Globus pallidus (tissue), 1 donor: ENCODE measurements at places on chromosomes 11 and 22.

GRCh38 chr22:33565580-33565995 is 354.7 kb downstream of the LARGE1 start:
- no peak for DNase-seq

GRCh38 chr11:81033779-81034540 is 1593.1 kb upstream of the TENM4 start:
- DNase-seq, result no peak

GRCh38 chr11:61956191-61957020 is 6.3 kb downstream of the BEST1 start:
- DNase-seq, result no peak

DNA sequence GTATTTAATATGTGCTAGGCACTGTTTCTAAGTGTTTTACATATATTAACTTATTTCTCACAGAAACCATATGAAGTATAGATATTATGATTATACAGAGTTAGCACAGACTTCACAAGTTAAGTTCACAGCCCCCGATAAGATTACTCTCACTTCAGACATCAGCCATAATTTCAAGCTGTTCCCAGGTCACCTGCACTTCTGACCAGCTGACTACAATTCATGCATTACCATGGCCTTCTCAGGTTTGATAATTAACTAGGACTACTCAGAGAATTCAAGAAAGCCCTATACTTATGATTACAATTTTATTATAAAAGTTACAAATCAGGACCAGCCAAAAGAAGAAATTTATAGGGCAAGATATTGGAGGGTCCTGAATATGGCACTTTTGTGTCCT is 68.2 kb upstream of the RRM1 start:
- no peak for DNase-seq

DNA sequence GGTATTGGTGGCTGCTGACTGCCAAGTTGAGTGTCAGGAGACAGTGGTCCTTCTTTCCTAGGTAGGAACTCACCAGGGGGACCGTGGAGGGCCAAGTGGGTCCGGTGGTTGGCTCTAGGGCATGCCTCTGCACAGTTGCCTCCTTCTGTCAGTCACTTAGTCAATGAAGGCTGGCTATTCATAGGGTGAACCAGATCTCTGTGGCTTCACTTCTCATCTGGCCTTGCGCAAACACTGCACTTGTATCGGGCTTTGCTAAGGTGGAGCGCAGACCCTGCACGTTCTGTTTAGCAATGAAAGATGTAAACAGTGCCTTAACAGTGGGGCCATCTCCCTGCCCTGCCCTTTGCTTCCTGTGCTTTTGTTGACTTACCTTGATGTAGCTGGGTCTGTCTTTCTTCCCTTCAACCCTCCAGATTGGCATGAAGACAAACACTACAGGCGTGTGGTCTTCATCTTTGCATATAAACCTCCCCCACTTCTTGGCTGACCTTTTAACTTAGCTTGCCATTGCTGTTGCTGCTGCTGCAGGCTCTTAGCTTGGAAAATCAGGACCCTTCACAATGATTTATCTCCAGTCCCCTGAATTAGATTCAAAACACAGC is 6.7 kb upstream of the SORL1-AS1 start:
- no peak for DNase-seq

DNA sequence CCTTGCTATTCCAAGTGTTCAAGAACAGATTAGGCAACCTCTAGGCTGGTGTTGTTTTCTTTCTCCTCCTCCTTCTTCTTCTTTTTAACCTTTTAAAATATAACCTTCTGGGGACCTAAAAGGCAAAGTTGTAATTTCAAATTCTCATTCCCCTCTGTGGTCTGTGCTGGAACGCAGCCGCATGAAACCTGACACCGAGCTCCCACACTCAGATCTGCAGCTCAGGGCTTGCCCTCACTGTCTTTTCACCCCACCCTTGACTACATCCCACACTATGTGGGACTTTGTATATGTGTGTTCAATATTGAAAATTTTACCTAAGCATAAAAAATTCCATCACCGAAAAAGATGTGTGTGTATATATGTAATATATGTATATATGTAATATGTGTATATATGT is 62.0 kb upstream of the ARHGAP42 start:
- no peak for DNase-seq

- DNase-seq, result no peak
These were observed 40.1 kb downstream of the TRIM66 start for GRCh38 chr11:8642196-8642841.

GRCh38 chr22:29095459-29095858 is 22.6 kb downstream of the KREMEN1 start:
- DNase-seq, result no peak

- DNase-seq, result no peak
These were observed 27.7 kb downstream of the FAM227A start for GRCh38 chr22:38628444-38628843.

- no peak for DNase-seq
These were observed 294.7 kb upstream of the ZC3H12C start for GRCh38 chr11:109798521-109798920.
